MV-4-11 (cell line): ENCODE measurements at places on chromosomes 3 and 15.
A peak's percentile ranks its signal among the peaks of the same experiment; 100 is the strongest.

- DNase-seq, result no peak
Observed at GRCh38 chr3:142523921-142524566, 54.5 kb downstream of the ATR start.

DNA sequence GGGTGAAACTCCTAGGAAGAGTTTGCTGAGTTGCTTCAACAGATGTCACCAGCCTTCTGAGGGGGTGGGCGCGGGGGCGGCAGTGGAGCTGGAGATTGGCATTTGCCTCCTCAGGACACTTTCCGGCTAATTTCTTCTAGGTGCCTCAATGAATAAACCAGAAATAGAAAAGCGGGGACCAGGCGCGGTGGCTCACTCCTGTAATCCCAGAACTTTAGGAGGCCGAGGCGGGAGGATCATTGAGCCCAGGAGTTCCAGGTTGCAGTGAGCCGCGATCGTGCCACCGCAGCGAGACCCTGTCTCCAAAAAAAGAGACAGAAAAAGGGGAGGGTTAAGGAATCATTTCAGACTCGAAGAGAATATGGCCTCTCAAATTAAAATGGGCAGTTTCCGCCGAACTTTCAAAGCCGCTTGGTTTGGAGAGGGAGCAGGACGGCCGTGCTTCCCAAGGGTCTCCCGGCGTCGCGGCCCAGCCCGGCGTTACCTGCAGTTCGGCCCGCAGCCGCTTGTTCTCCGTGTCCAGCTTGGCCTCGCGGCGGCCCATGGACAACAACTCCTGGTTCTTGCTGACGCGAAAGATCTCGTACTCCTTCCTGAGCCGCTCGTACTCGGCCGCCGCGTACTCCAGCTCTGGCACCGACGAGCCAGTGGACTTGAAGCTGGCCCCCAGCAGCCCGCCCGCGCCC is 587 bp downstream of the NPHP3 start:
- peak; percentile 37 for DNase-seq

- DNase-seq, result no peak
Observed at GRCh38 chr15:33448961-33449606, 138.3 kb downstream of the RYR3 start.

GRCh38 chr3:110579840-110580550 is 491.6 kb upstream of the NECTIN3 start:
- no peak for DNase-seq

DNA sequence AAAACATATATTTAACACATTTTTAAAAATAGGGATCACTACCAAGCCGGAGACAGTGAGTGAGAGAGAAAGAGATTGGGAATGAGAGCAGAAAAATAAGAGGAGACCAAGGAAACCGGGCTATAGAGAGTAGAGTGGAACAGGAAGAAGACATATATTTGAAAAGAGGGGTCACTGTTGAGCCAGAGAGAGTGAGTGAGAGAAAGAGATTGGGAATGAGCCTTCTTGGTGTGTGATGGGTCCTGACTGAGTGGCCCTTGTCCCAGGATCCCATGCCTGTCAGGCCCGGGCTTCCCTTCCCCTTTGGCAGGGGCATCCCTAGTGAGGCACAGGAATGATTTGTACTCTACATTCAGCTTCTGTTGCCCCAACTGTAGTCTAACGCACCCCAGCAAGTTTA is 646.6 kb downstream of the NTRK3 start:
- DNase-seq, result no peak

DNA sequence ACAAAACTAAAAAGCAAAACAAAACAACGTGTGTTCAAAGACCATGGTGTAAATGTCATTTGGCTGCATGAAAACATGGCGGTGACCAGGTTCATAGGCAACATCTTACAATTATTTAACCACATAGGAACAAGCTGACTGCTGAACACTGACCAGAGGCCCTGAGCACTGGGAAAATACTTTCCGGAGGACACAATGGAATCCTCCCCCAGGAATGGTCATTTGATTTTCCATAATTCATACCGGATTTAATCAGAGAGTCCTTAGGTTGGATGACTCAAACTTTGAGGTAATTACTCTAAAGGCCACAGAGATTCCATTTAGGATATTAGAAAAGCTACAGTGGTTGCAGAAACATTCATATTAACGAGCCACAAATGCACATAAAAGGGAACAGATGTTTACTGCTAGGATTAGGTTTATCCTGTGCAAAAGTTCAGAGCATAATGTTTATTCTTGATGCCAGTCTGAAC is 254.7 kb downstream of the NR1D2 start:
- no peak for DNase-seq

GRCh38 chr3:54064486-54064885 is 57.9 kb upstream of the CACNA2D3 start:
- no peak for DNase-seq
